ENCODE measurements at places on chromosomes 1 and 21.

GRCh38 chr1:231757101-231757404 lies 130.5 kb downstream of the DISC1 start:
- no peak overlapping the region for H3K27ac ChIP-seq
- DNase-seq = no peak
- peaks cover 33% of the 10 kb centered on the region for H3K36me3 ChIP-seq
- no peaks in the 10 kb centered on the region for H3K4me1 ChIP-seq
- no peak overlapping the region for H3K4me3 ChIP-seq

DNA sequence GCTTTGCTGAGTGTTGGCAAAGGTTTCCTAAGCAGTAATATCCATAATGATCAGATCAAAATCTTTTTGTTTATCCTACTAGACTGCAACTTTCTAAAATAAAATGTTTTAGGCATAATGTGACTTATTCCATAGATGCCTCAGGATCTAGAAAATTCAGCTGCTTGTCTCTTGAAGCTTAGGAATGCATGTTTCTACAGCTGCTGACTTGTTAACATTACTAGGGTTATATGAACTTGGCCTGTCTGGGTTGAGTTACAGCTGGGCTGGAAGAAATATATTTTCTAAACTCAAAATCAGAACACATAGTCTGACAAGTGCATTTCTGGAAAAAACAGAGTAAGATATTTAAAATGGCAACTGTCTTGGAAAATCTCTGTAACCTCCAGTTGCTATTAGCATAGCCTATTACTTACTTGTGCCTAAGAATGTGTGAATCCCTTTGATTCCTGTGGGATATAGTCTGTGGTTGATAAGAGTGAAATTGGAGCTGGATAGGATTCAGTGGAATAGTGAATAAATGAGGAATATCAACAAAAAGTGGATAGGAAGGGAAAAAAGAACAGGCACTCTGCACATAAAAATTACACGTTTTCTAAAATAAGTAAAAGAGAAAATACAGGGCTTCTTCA lies 61.2 kb downstream of the RGS4 start:
- H3K27ac ChIP-seq = no peak overlapping the region
- no peak for DNase-seq
- peaks cover 3% of the 10 kb centered on the region for H3K27me3 ChIP-seq
- no peaks in the 10 kb centered on the region for H3K36me3 ChIP-seq
- H3K4me3 ChIP-seq = no peak overlapping the region

DNA sequence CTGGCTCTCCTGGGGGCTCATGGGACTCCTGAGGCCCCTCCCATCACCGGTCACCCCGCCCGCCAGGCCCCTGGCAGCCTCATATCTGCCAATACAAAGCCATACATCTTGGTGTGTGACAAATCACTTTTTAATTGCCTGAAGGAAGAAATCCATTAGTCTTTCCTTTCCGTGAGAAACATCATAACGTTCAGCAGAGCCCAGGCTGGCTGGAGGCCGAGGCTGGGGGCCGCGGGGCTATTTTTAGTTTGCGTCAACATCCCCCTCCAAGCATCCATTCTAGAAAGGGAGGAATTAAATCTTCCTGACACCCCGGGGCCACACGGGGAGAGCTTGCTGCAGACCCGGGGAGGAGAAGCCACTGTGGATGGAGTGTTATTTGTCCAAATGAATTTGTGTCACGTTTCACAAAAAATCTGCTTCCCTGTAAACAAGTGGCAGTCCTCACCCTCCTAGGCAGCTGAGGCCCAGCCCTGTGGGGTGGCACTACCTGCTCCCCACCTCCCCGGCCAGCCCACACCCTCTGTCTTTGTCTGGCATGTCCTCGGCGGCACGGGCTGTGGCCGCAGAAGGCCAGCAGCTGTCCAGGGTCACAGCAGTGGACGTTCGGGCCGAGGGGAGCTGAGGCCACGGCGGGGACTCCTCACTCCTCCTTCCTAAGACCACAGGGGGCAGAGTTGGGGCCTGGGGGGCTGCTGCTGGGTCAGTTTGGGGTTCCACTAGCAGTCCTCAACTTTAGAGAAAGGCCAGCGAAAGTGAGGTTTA lies 236.9 kb upstream of the VAMP3 start:
- H3K27me3 ChIP-seq = peaks cover 10% of the 10 kb centered on the region
- no peaks in the 10 kb centered on the region for H3K36me3 ChIP-seq
- H3K27ac ChIP-seq = peak overlapping the region; percentile 83
- H3K4me3 ChIP-seq = peak overlapping the region; percentile 62
- peaks cover 69% of the 10 kb centered on the region for H3K4me1 ChIP-seq

DNA sequence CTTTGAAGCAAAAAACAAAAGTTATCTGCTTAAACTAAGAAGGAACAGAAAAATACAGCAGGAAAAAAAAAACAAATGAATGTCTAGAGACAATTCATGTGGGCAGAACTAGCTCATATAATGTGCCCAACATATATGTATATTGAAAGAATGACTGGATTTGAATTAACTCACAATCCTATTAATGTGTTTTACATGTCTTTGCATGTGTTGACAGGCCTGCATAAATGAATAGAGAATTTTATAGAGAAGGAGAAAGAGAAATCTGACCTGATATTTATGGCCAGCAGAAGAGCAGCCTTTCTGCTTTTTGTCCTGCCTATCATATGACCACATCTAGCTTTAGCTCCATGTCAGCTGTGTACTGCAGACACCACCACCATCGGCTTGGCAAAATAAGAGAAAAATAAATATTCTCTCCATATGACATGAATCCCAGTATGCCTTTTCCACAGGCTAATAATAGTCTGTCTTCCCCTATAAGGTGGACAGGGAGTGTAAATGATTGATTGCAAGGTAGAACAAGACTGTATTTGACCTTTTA lies 171.5 kb upstream of the PALMD start:
- H3K4me1 ChIP-seq = no peaks in the 10 kb centered on the region
- no peaks in the 10 kb centered on the region for H3K36me3 ChIP-seq
- peaks cover 3% of the 10 kb centered on the region for H3K27me3 ChIP-seq
- no peak overlapping the region for H3K4me3 ChIP-seq
- no peak for DNase-seq

GRCh38 chr1:15683345-15684039 lies 628 bp upstream of the PLEKHM2 start:
- H3K27me3 ChIP-seq = peaks cover 4% of the 10 kb centered on the region
- peaks cover 21% of the 10 kb centered on the region for H3K4me1 ChIP-seq
- H3K4me3 ChIP-seq = peak overlapping the region; percentile 80

GRCh38 chr1:79760531-79760930 lies 754.0 kb upstream of the ADGRL4 start:
- DNase-seq = no peak
- no peak overlapping the region for H3K27ac ChIP-seq
- no peak overlapping the region for H3K4me3 ChIP-seq
- no peaks in the 10 kb centered on the region for H3K36me3 ChIP-seq
- H3K4me1 ChIP-seq = no peaks in the 10 kb centered on the region

DNA sequence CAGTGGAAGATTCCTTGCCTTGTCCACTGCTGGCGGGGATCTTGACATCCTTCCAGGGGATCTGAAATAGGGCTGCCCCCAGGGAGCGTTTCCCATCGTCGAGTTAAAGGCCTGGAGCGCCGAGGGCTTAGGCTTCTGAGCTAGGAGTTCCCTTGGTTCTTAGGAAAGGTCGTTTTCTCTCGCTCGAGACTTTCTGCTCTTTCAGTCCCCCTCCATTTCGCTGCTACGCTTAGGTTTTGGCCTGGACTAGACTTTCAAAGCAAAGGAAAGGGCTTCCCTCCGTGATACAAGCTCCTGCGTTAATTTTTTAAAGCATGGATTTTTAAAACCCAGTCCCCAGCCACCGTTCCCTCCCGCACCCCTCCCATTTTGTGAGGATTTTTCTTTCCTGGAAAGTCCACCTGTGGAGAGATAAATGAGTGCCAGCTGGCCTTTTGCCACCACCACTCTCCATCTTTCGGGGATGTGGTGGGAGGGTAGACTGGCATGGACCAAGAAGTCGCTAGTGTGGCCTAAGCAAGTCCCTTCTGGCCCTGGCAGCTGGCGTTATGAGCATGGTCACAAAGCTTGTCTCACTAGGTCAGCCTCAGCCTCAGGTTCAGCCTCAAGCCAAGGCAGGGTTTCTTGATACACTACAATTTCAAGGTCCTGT lies 9.2 kb downstream of the NR5A2 start:
- H3K27me3 ChIP-seq = peaks cover 21% of the 10 kb centered on the region
- peaks cover 15% of the 10 kb centered on the region for H3K4me1 ChIP-seq
- H3K36me3 ChIP-seq = no peaks in the 10 kb centered on the region
- DNase-seq = peak; percentile 20

- peaks cover 63% of the 10 kb centered on the region for H3K4me1 ChIP-seq
- peaks cover 19% of the 10 kb centered on the region for H3K27me3 ChIP-seq
- no peak for DNase-seq
- no peak overlapping the region for H3K27ac ChIP-seq
Observed at GRCh38 chr21:41779659-41780058, 12.8 kb upstream of the RIPK4 start.

GRCh38 chr1:9281071-9281827 lies 11.4 kb upstream of the SPSB1 start:
- H3K27me3 ChIP-seq = peaks cover 5% of the 10 kb centered on the region
- H3K4me3 ChIP-seq = no peak overlapping the region
- peaks cover 13% of the 10 kb centered on the region for H3K36me3 ChIP-seq
- no peak for DNase-seq
- no peak overlapping the region for H3K27ac ChIP-seq

- H3K27ac ChIP-seq = no peak overlapping the region
- H3K27me3 ChIP-seq = no peaks in the 10 kb centered on the region
- H3K36me3 ChIP-seq = peaks cover 5% of the 10 kb centered on the region
- peak overlapping the region; percentile 86 for H3K4me3 ChIP-seq
- peak; percentile 48 for DNase-seq
- H3K4me1 ChIP-seq = peaks cover 44% of the 10 kb centered on the region
Observed at GRCh38 chr1:9589144-9589718, 520 bp downstream of the TMEM201 start.

DNA sequence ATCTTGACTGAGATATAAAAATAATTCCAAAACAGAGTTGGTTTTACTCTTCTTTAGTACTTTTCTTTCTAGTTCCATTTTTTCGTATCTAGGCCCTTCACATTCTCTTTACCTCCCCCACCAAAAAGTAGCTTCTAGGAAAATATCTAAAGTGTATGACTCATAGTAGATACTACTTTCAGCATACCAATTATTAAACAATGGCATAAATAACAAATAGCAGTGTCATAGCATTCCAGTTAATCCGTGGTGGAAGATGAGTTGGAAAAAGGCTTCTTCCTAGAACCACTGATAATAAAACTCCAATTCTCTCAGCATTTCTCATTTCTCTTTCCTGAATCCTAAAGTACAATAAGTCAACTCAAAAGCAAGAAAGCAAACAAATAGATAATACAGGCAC lies 859.0 kb upstream of the B3GALT2 start:
- no peak for DNase-seq
- H3K27me3 ChIP-seq = peaks cover 3% of the 10 kb centered on the region
- no peaks in the 10 kb centered on the region for H3K36me3 ChIP-seq
- no peak overlapping the region for H3K4me3 ChIP-seq
- H3K4me1 ChIP-seq = peaks cover 34% of the 10 kb centered on the region

DNA sequence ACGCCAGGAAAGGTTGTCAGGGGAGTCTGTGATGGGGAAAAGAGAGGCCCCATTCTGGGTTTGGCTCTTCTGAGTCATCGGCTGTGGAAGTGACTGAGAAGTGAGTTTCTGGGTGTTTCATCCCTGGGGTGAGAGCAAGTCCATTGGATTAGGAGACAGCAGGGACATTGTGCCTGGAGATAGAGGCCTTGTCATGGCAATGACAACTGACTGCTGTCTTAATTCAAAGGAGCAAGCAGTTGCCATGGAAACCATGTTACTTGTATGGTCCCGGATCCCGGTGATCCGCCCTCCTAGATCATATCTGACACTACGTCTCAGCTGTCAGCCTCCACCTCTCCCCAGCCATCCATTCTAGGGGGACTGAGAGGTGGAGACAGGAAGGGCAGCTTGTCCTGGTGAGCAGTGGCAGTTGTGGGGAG lies 34.4 kb downstream of the KIAA0040 start:
- no peak overlapping the region for H3K4me3 ChIP-seq
- H3K4me1 ChIP-seq = peaks cover 11% of the 10 kb centered on the region
- H3K27ac ChIP-seq = no peak overlapping the region
- peaks cover 50% of the 10 kb centered on the region for H3K27me3 ChIP-seq
- no peak for DNase-seq
- H3K36me3 ChIP-seq = no peaks in the 10 kb centered on the region

- no peak overlapping the region for H3K4me3 ChIP-seq
- H3K4me1 ChIP-seq = peaks cover 45% of the 10 kb centered on the region
- H3K36me3 ChIP-seq = no peaks in the 10 kb centered on the region
- H3K27me3 ChIP-seq = peaks cover 28% of the 10 kb centered on the region
Observed at GRCh38 chr1:151514366-151514765, 3.2 kb downstream of the CGN start.

DNA sequence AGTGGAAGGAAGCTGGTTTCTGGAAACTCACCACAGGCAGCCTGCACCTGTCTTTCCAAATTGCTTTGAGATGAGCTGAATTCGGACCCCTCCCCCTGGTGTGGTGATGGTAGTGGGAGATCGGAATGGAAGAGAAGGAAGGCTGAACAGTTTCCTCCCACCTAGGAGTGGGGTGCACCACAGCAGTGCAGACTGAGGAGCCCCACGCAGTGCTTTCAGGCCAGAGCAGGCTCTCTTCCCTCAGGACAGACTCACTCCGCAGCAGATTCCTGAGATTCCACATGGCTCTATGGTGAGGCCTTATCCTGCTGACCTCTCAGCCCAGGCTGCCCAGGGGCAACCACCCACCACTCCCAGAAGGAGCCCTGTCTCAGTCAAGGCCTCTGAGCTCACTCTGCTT lies 80.9 kb downstream of the ATP1A1 start:
- H3K4me1 ChIP-seq = peaks cover 55% of the 10 kb centered on the region
- peaks cover 9% of the 10 kb centered on the region for H3K27me3 ChIP-seq
- DNase-seq = no peak
- H3K27ac ChIP-seq = no peak overlapping the region
- no peaks in the 10 kb centered on the region for H3K36me3 ChIP-seq
- no peak overlapping the region for H3K4me3 ChIP-seq

DNA sequence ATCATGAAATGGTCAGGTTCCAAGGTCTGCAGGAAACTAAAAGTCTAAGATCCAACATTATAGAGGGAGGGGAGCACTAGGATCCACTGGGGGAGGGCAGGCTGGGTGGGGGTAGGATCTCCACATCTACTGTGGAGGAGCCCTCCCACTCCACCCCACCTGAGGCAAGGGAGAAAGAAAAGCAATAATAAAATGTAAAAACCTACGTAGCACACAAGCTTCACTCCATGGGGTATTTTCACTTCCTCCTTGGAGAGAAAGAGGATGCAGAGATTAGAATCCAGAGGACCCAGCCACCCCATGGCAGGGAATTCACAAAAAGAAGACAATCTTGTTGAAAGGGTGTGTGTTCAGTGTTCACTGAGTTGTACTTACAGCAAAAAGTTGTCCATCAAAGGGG lies 14.4 kb downstream of the SPOCD1 start:
- no peak overlapping the region for H3K27ac ChIP-seq
- H3K4me1 ChIP-seq = peaks cover 52% of the 10 kb centered on the region
- H3K27me3 ChIP-seq = peaks cover 13% of the 10 kb centered on the region

- H3K4me3 ChIP-seq = no peak overlapping the region
- DNase-seq = no peak
- H3K27ac ChIP-seq = peak overlapping the region; percentile 31
- H3K36me3 ChIP-seq = peaks cover 22% of the 10 kb centered on the region
- H3K4me1 ChIP-seq = no peaks in the 10 kb centered on the region
- H3K27me3 ChIP-seq = peaks cover 5% of the 10 kb centered on the region
Observed at GRCh38 chr1:28718586-28719331, 18.0 kb upstream of the YTHDF2 start.

GRCh38 chr1:190274721-190275120 lies 202.9 kb downstream of the BRINP3 start:
- DNase-seq = no peak
- H3K4me3 ChIP-seq = no peak overlapping the region
- H3K4me1 ChIP-seq = no peaks in the 10 kb centered on the region
- no peaks in the 10 kb centered on the region for H3K27me3 ChIP-seq

All from nephron progenitor cell (in vitro differentiated cells).